Thoracic aorta (tissue), 2 donors: ENCODE measurements at places on chromosomes 2 and 18. TPM values are rescaled to one million over a fixed set of nuclear protein-coding genes. Genes with fewer than 3 reads are reported as not detected.

DNA sequence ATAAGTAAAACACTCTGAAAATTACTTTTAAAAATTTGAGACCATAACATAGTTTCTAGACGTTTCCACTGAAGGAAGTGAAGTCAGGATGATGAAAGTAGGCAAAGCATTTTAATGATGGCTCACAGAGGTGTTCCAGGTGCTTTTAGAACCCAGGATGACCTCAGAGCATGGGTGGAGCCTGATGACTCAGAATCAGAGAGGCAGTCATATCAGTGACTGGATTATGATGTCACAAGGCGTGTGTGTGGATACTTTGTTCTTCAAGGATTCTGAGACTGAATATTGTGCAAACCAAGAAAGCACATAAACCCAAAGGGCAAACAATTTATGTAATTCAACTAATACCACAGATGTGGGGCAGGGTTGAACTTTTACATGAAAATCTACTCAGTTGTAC, 208.0 kb upstream of the FBXO11 start:
- no peak for DNase-seq
- H3K27ac ChIP-seq = no peak overlapping the region
- H3K27me3 ChIP-seq = no peaks in the 10 kb centered on the region
- no peaks in the 10 kb centered on the region for H3K4me1 ChIP-seq
- H3K36me3 ChIP-seq = no peaks in the 10 kb centered on the region
- no peak overlapping the region for H3K4me3 ChIP-seq

GRCh38 chr2:108621687-108622681, 87.7 kb downstream of the LIMS1 start:
- no peak overlapping the region for H3K27ac ChIP-seq
- H3K36me3 ChIP-seq = no peaks in the 10 kb centered on the region
- H3K4me3 ChIP-seq = no peak overlapping the region
- peaks cover 56% of the 10 kb centered on the region for H3K4me1 ChIP-seq

- no peaks in the 10 kb centered on the region for H3K27me3 ChIP-seq
- H3K36me3 ChIP-seq = no peaks in the 10 kb centered on the region
- H3K4me1 ChIP-seq = peaks cover 30% of the 10 kb centered on the region
- DNase-seq = no peak
- peak overlapping the region; percentile 96 for H3K27ac ChIP-seq
Observed at GRCh38 chr18:63237881-63238692, 81.5 kb downstream of the BCL2 start.

GRCh38 chr2:199704358-199705238, 146.4 kb downstream of the FTCDNL1 start:
- no peaks in the 10 kb centered on the region for H3K36me3 ChIP-seq
- no peaks in the 10 kb centered on the region for H3K27me3 ChIP-seq
- no peak overlapping the region for H3K4me3 ChIP-seq
- DNase-seq = no peak
- H3K27ac ChIP-seq = no peak overlapping the region
- H3K4me1 ChIP-seq = no peaks in the 10 kb centered on the region

GRCh38 chr2:144704709-144705095, 184.8 kb upstream of the ZEB2 start:
- peaks cover 21% of the 10 kb centered on the region for H3K4me1 ChIP-seq
- no peaks in the 10 kb centered on the region for H3K36me3 ChIP-seq
- no peak overlapping the region for H3K4me3 ChIP-seq
- no peak overlapping the region for H3K27ac ChIP-seq
- no peak for DNase-seq

DNA sequence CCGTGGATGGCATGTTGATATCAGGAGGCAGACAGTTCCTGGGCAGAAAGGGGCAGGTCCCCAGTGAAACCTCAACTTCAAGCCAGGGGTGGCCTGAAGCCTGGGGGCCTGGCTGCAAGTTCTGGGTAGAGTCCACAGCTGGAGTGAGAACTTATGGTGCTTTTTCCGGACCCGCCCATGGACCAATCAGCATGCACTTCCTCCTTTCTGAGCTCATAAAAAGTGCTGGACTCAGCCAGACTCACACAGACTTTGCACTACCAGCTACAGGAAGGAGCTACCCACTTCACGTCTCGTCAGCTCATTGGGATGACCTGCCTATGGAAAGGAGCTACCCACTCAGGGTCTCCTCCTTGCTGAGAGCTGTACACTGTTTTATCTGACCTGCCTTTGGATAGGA, 183.1 kb upstream of the MC4R start:
- DNase-seq = no peak
- no peak overlapping the region for H3K27ac ChIP-seq
- no peaks in the 10 kb centered on the region for H3K36me3 ChIP-seq
- no peaks in the 10 kb centered on the region for H3K4me1 ChIP-seq
- H3K4me3 ChIP-seq = no peak overlapping the region

EML6 gene
- 0.92 TPM for total RNA-seq
